ENCODE measurements at places on chromosomes 11 and 22. TPM values are rescaled to one million over a fixed set of nuclear protein-coding genes. Genes with fewer than 3 reads are reported as not detected.

MMP27 gene
- not detected for polyA plus RNA-seq

SCGB1A1 gene
- not detected for polyA plus RNA-seq

IGLL5 gene
- polyA plus RNA-seq: not detected

TTC17 gene
- polyA plus RNA-seq: 99.7 TPM

LMO2 gene
- polyA plus RNA-seq: not detected

AMOTL1 gene
- polyA plus RNA-seq: 0.01 TPM
